Stimulated activated CD8-positive, alpha-beta memory T cell treated with anti-CD3 and anti-CD28 coated beads, Interleukin-15, amount 100 ng/mL, for 4 hours (primary cell): ENCODE measurements at places on chromosomes 2 and 18.

GRCh38 chr2:12099374-12099773 is 352.9 kb downstream of the LPIN1 start:
- no peak for DNase-seq

DNA sequence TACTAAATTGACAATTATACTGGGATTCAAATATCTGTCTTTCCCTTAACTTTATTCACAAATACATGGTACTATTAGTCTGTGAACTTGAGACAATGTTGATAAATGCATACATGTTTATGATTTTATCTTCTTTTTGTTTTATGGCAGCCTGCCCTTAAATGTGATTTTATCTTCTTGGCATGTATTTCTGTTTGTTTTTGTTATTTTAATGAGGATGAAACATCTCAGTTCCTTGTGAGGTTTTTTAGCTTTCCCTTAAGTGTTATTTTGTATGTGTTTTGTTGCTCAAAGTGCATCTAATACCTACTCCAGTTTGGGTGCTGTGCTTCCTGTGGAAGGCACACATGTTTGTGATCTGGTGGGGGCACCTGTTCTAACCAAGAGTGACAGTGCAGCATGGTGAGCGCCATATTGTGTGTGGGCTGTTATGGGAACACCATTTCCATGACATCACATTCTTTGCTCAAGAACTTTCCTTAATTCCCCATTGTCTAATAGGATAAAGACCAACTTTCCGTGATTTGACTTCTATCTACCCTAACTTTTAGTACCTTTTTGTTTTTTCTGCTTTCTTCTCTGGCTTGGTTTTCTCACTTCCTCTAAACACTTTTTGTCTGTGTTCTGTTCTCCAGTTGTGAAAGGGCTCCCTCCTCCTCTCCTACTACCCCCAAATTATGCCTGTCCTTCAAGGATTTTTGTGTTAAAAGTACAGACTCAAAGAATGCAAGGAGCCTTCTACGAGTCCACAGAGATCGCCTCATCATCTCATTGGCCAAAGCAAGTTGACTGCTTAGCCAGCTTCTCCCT is 162.1 kb upstream of the TTC39C start:
- no peak for DNase-seq

DNA sequence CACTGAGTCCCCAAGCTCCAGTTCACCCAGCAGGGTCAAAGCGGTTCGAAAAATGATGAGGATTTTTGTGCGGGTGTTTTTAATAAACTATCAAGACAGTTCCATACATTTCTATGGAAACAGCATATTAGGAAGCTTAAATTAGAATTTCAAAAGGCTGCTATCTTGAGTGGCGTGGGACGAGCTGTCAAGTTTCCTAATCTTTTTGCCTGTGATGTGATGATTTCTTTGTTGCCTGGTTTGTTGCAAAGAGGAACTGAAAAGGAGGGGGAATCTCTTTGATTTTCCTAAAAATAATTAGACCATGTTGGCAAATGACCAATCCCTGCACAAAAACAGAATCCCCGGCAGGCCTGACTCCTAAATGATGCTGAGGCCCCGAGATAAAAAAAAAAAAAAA is 66.1 kb upstream of the ATG16L1 start:
- no peak for DNase-seq

- no peak for DNase-seq
Measured at GRCh38 chr2:127003070-127003800, 103.7 kb downstream of the BIN1 start.

DNA sequence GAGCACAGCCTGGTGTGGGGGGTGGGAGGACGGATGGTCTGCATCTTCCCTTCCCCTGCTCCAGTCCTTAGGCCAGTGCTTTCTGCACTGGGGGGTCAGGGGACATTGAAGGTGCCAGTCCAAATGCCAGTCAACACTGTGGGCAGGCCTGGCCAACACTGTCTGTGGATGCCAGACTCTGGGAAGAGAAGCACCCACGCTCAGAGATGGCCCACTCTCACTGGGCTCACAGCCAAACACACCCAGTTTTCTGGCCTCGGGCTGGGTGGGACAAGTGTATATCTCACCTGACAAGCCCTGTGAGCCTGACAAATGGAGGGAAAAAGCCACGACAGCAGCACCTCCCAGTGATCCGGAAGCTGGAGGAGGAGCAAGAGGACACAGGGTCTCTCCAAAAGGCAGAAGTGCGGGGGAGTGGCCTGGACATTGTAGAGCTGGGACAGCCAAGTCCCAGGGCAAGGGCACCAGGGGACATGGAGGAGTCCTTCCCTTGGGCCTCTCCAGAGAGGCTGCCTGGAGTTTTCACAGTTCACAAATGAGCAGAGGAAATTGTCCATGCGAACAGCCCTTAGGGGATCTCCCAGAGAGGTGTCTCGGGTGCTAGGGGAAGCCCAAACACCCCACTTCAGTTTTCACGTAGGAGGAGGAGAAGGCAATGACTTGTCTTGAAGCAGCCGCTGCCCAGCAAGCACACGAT is 79.3 kb downstream of the SDC1 start:
- no peak for DNase-seq

GRCh38 chr2:56952871-56953270 is 769.1 kb downstream of the CCDC85A start:
- no peak for DNase-seq
